ENCODE measurements at places on chromosomes 3 and 15. TPM values are rescaled to one million over a fixed set of nuclear protein-coding genes. Genes with fewer than 3 reads are reported as not detected.

The U2SURP gene
- 53.8 TPM for total RNA-seq

The PLSCR5 gene
- 98.5 TPM for total RNA-seq

The FAM107A gene
- not detected for total RNA-seq

The RTP3 gene
- not detected for total RNA-seq

The BUB1B gene
- 3.9 TPM for total RNA-seq

The C3orf52 gene
- total RNA-seq, result 34.3 TPM

The SMAD6 gene
- 9.4 TPM for total RNA-seq

The CPOX gene
- total RNA-seq, result 29.5 TPM

The CACNA2D3 gene
- total RNA-seq, result 13.8 TPM

The INSYN1 gene
- under 0.01 TPM for total RNA-seq

The ACKR4 gene
- total RNA-seq, result not detected

The TMEM202 gene
- not detected for total RNA-seq

The CADPS gene
- total RNA-seq, result not detected

The SEMA6D gene
- 37.7 TPM for total RNA-seq

The DUOX2 gene
- 5.1 TPM for total RNA-seq

The SLC28A2 gene
- not detected for total RNA-seq

The CPNE4 gene
- total RNA-seq, result not detected

The ZDHHC23 gene
- 3.5 TPM for total RNA-seq

The CLRN1 gene
- not detected for total RNA-seq

The SLC9C1 gene
- not detected for total RNA-seq

The LTF gene
- total RNA-seq, result not detected

The GOLGA6B gene
- total RNA-seq, result not detected

The C2CD4B gene
- total RNA-seq, result not detected

The PIF1 gene
- total RNA-seq, result 3.9 TPM

The MINAR1 gene
- 2.3 TPM for total RNA-seq

The ZBED2 gene
- 95.4 TPM for total RNA-seq

The ISLR2 gene
- total RNA-seq, result not detected

The CHMP2B gene
- 30.6 TPM for total RNA-seq

The SERPINI2 gene
- total RNA-seq, result not detected

The COL6A5 gene
- total RNA-seq, result not detected

The AQP9 gene
- total RNA-seq, result 142 TPM

The TM4SF4 gene
- total RNA-seq, result not detected

The PFN2 gene
- 399 TPM for total RNA-seq

The SOX14 gene
- total RNA-seq, result not detected

The FOXL2NB gene
- total RNA-seq, result 1.4 TPM

The IGSF10 gene
- not detected for total RNA-seq

The CCR5 gene
- total RNA-seq, result not detected

The MCF2L2 gene
- 0.98 TPM for total RNA-seq

The TICRR gene
- total RNA-seq, result 2.7 TPM

The TNFAIP8L3 gene
- total RNA-seq, result not detected

The WDR6 gene
- 118 TPM for total RNA-seq

The SLC22A14 gene
- total RNA-seq, result 1.6 TPM

The KCNAB1 gene
- under 0.01 TPM for total RNA-seq

The HYAL3 gene
- 12.1 TPM for total RNA-seq

The ADGRG7 gene
- total RNA-seq, result 0.39 TPM

The PTH1R gene
- total RNA-seq, result 12.6 TPM

The OIP5 gene
- 2.7 TPM for total RNA-seq

The DLEC1 gene
- 0.39 TPM for total RNA-seq

The SMCO1 gene
- total RNA-seq, result not detected

The GPR87 gene
- total RNA-seq, result 27.1 TPM

The SPINK8 gene
- total RNA-seq, result not detected

The ZMAT3 gene
- total RNA-seq, result 22.8 TPM

The GNB4 gene
- total RNA-seq, result 31.8 TPM

The RLBP1 gene
- not detected for total RNA-seq

The TMEM207 gene
- total RNA-seq, result not detected

The TRPM1 gene
- total RNA-seq, result not detected

The GABRR3 gene
- not detected for total RNA-seq

The SYNPR gene
- not detected for total RNA-seq

The IL17RD gene
- total RNA-seq, result 0.54 TPM

All from placental epithelial cell (primary cell).